Effector CD4-positive, alpha-beta T cell (primary cell): ENCODE measurements at places on chromosomes 5 and 9.

DNA sequence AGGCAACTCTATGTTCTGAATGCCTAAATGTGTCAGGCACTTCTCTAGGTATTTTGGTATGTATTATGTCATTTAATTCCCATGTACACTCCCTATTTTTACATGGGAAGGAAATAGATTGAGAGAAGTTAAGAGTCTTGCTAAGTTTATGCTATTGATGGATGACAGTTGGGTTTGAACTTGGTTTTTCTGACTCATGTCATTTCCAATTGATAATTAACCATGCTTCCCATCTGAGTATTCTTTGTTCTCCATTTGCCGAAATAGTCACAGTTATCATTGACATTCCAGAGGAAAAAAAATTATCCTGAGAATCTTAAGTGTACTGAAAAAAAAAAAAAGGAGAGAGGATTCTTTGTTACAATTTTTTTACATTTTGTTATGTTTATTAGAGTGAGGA is 23.1 kb upstream of the DMRTA1 start:
- no peak for DNase-seq

- DNase-seq, result peak; percentile 19
Measured at GRCh38 chr9:129175825-129176633, 2.0 kb downstream of the IER5L start.

- DNase-seq, result no peak
Measured at GRCh38 chr5:117102591-117102990, 528.0 kb upstream of the SEMA6A start.

- DNase-seq, result no peak
Measured at GRCh38 chr9:121820286-121821005, 169.0 kb downstream of the DAB2IP start.

DNA sequence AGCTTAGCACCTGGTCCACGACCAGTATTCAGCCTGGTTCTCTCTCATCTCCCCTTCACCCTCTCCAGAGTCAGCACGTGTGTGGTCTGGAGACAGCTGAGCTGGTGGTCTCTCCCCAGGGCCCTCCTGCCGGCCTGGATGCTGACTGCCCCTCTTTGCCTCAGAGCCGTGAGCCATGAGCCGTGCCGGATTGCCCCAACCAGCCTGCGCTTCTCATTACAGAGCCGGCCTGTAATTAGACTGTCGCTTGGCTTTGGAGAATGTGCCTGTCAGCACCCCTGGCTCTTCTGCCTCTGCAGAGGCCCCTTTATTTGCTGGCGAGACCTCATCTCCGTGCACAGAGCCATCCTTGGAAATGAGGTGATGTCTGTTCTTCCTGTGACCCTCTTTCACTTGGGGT is 118.7 kb upstream of the BOD1 start:
- no peak for DNase-seq

DNA sequence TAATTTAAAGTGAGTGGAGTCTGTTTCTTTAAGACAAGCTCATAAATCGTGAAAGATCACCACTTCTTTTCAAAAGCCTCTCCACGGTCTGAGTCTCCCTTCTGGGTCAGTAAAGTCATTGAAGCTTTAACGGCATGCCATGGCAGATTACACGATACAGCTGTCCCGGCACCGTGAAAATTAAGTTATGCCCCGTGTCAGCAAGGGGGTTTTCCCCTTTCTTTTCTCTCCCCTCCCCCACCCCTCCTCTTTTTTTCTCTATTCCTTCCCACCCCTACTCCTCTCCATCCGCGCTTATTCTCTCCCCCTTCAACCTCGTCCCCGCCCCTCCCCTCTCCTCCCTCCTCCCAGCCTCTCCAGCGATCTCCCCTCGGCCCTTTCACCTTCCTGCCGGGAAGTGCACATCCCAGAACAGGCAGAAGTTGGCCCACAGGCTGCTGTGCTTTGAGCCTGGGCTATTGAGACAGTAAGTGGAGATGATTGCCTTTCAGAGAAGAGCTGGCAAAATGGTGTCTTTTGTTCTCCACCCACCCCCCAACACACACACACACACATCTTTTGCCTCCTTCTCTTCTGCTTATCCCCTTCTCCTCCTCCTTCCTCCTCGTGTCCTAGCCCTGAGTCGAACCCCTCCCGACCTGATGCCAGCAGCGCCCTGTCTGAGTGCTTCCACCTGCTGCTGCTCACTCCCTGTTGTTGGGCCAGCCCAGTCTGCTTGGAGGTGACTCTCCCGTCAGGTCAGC is 44.1 kb downstream of the GAS1 start:
- no peak for DNase-seq

DNA sequence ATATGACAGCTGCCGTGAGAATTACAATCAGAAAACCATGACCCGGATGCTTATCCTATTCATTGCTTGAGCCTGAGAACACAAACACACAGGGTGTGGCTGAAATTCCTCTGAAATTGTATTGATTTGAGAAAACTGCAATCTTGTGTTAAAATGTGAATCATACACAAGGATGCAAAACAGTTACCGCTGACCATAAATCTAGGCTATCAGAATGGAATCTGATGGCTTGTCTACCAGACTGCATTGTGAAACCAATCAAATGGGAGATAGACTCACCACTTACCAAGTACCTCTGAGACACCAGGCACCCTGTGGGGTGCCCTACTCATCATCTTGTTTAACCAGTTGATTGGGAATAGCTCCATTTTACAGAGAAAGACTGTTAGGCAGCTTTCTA is 188.7 kb upstream of the MSX2 start:
- no peak for DNase-seq

DNA sequence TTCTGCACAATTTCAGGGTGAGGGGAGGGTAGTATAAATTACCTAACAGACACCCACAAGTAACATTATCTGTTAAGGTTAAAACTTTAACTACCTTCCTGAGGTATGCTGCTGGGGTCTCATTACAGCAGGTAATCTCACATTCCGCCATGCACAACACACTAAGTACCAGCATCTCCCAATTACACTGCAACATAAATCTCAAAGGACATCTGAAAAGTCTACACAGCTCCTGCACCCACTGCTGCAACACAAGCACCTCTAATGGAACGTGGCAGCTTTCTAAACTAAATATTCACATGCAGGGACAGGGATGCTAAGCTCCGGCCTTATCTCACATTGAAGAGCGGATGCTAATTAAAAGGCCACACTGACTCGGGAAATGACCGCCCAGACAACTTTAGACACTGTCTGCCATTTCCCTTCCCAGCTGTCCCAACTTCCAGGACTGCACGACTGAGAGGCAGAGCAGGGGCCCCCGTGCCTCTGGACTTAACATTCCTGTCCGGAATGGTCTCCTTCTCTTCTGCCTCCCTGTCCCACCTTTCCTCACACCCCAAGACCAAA is 45.9 kb downstream of the PSMB7 start:
- no peak for DNase-seq

DNA sequence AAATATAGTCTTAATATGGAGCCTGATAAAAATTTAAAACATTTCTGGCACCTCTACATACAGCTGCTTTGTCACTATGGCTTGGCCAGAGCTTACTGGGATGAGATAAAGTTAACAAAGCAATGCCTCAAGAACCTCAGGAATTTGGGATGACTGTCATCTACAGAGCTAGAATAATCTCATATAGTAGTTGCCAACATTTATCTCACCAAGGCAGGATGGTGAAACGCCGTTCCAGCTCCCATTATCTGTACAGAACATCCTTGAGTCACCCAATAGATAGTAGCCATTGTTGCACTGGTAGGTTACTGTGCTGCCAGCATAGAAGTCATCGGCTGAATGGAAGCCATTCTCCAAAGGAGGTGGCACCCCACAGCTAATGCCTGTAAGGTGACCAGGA is 94.6 kb upstream of the TXNDC8 start:
- DNase-seq, result no peak

DNA sequence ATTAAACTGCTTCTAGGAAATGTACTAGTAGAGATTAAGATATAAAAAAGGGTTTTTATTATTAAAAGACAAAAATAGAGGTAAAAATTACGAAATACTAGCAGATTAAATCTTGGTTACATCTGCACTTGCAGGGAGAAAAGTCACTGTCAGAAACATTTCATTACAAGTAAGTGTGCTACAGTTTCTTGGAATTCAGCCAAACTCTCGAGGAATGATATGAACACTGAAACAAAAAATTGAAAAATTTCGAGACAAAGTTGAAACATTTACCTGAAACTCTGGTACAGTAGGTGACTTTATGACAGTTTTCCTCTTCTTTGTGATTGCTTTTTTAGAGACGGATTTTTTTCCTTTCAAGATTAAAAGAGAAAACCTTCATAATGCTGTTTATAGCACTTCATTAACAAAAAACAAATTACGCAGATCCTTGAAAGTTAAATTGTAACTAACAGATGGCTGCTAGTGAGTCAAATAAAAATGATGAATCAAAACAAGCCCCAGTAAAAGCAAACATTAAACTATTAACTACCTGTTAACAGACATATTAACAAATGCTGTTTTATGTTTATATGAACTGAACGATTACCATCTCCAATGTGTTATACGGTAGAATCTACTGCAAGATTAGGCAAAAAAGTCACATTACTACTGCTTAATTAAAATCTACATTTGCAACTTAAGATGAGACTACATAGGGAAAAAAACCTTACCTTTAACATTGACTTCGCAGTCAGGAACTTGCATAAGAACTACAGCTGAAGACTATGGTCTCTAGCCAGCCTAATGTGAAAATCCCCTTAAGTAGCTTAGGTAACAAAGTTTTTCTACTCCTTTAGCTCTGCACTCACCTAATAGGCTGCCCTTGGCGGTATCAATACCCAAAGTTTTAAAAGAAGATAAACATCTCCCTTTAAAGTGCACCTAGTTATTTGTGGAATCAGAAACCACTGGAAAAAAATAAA is 61.4 kb downstream of the RANBP6 start:
- no peak for DNase-seq

DNA sequence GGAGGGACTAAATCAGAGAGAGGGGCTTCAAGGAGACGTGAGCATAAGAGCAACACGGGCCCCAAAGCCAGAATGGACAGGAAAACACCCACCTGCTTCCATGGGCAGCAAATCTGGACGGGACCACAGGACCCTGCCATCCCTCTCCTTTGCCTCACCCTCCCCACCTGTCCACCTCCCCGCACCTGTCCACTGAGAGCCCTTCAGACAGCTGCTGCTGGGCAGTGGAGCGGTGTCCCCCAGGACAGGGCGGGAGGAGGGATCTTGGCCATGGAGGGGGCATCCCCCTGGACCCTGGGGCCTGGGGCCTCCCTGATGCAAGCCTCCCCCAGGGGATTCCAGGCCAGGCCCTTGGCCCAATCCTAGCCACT is 2.6 kb downstream of the CCDC183 start:
- no peak for DNase-seq

- no peak for DNase-seq
Measured at GRCh38 chr9:134195558-134195957, 31.2 kb upstream of the RNU6ATAC start.

DNA sequence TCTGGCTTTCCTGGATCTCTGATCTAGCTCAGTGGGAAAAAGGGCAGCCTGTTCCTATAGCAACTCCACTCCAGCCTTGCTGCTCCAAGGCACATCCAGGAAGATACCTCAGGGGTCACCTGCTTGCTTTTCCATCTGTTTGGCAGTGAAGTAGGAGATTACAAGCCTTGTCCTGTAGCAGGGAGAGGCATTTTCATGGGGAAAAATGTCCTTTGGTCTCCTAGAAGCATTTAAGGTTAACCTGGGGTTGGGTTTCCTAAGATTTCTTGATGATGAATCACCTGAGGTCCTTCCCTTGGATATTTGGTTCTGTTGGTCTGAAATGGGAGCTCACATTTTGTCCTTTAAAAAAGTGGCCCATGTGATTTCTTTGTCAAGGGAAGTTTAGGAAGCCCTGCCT is 1.5 kb upstream of the TMEM174 start:
- DNase-seq, result no peak

GRCh38 chr5:83595217-83595616 is 123.7 kb downstream of the VCAN start:
- DNase-seq, result no peak

- DNase-seq, result no peak
Measured at GRCh38 chr9:106632621-106633020, 230.3 kb upstream of the ZNF462 start.

DNA sequence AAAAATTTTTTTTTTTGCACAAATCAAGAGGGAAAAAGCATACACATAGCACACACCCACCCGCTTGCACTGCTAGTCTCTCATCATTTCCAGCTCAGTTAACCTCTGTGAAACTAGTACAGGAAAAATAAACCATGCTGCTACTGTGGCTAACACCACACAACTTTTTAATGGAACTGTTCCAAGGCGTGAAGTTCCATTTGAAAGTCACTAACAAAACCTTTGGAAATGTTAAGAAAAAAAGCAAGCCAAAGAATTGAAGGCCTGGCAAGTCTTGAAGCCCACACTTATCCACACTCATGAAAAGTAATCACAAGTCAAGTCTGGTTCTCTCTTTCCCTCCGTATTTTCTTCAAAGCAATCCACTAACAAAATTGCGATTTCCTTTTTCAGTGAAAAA is 116.3 kb downstream of the FANCC start:
- no peak for DNase-seq

- DNase-seq, result no peak
Measured at GRCh38 chr5:127203818-127204217, 86.8 kb upstream of the MEGF10 start.

DNA sequence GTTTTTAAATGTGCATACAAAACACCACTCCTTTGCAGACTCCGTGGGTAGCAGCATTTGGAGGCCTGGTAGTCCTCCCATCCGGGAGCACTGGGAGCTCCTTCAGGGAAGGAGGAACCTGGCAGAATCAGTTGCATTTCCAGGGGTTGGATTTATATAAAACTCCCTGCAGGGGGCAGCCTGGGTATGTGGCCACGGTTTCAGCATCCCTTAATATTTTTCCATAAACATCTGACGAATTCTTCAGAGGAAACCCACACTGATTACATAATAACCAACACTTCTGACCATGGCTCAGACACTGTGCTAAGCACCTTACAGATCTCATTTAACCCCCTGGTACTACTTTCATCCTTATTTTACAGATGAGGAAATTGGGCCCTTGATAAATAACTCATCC is 6.1 kb upstream of the AFAP1L1 start:
- no peak for DNase-seq

DNA sequence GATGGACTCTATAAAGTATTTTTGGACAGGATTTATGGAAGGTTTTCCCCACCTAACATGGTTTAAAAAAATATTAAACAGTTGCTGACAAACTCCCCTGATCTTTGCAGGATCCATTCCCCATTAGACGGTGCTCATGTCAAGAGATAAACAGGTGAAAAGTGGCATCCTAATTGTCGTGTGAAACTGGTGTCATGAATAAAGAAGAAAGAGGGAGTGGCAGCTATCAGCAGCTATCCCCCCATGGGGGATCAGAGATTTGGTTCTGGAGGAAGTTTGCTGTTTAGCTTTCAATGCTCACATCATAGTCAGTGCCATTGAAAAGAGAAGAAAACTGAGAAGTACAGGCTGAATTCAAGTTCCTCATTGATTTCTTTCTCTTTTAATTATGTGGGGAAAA is 329.3 kb upstream of the BRINP1 start:
- no peak for DNase-seq
